T-helper 17 cell (primary cell): ENCODE measurements at places on chromosomes 3 and 15.

GRCh38 chr3:171936191-171936841 lies 93.2 kb downstream of the TMEM212 start:
- no peak for DNase-seq

DNA sequence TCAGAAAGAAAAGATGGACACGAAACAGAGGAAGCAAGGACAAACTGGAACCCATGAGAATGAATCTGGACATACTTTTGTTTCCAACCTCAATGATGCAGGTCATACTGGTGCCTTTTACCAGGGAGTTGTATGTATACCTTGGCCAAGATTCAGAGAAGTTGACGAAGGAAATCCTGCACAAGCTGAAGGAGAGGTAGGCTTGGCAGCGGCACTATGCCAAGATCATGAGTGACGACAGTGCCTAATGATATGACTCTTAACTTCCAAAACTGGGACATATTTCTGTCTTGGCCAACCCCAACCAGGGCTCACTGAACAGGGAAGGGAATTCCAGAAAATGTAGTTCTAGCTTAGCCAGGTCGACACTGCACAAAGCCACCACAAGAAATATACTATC lies 149.2 kb upstream of the SLCO3A1 start:
- no peak for DNase-seq

DNA sequence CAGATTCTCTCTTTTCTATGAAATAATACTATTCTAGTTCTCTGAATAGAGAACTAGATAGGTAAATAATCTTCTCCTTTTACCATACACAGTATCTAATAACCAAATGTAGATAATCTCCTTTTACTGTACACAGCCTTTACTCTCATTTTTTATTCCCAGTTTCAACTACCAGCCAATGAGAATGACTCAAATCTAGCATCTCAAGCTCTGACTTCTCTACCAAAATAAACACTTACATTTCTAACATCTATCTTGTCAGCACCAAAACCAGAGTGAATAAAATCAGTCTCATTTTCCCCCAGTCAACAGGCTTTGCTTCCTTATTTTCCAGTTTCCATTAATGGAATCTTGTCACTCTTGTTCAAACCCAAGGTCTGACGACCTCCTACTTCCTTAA lies 36.9 kb downstream of the LRRFIP2 start:
- DNase-seq: no peak

- DNase-seq: no peak
These were observed 35.5 kb downstream of the BNC1 start for GRCh38 chr15:83249030-83249343.

DNA sequence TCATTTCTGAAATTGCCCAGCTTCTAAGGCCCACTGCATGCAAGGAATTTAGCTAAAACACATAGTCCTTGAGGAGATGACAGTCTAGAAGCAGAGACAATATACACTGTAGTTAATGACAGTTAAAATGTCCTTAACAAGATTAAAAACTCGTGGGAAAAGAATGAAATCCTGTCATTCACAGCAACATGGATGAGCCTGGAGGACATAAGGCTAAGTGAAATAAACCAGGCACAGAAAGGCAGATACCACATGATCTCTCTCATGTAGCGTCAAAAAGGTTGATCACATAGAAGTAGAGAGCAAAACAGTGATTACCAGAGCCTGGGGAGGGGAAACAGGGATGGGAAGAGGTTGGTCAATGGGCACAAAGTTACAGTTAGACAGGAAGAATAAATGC lies 36.3 kb upstream of the GOLGA8J start:
- no peak for DNase-seq

DNA sequence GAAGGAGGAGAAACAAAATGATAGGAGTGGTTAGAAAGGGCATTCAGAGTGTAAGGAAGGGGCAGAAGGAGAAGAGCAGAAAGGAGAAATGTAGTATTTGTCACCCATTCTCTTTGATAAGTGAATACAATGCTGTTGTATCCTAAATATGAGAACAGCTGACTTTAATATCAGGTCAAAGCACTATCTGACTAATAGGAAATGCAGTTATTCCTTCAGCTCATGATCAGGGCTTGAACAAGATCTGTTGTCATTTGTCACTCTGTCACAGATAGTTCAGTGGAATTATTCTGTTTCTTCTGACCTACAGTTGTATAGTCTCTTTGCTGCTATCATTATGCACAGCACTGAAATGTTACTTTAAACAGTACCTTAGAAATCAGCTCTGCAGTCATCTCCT lies 149.4 kb downstream of the FRMD5 start:
- no peak for DNase-seq

- DNase-seq: no peak
These were observed 201.6 kb downstream of the THSD4 start for GRCh38 chr15:71316911-71317310.

DNA sequence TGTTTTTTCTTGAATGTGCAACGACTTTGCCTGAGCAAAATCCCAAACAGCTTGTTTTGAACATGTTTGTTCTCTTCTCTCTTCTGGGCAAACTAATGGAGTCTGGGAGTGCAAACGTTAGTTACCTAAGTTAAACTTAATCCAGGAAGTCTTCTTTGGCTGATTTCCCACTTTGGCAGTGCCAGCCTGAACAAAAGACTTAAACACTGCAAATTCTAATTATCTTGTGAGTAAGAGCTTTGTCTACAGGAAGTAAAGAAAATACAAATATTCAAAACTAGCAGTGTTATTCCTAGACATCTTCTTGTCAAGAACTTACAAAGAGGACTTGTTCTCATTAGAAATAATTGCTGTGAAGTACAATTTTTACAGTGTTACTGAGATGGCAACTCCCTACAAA lies 16.7 kb upstream of the DENND6A start:
- DNase-seq: no peak

GRCh38 chr3:29178809-29179793 lies 101.8 kb upstream of the RBMS3 start:
- no peak for DNase-seq

DNA sequence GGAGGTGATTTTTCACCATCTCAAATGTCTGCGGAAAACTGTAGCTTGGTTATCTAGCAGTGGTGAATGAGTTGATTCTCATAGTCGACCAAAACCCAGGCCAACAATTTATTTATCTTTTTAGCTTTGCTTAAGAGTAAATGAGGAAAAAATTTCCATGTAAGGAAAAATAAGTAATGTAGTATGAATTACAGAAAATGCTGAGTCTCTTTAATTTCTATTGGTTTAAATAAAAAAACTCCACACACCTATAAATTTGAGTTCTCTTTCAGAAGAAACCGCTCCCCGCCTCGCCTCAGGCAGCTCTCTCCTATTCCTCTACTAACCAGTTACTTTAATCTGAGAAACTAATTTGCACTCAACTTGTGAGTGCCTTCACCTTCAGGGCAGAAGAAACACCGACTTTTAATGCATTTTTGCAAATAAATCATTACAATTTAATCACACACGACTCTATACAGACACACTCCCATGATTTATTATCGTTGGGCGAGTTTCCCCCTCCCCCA lies 540 bp upstream of the RSRC1 start:
- DNase-seq: no peak

DNA sequence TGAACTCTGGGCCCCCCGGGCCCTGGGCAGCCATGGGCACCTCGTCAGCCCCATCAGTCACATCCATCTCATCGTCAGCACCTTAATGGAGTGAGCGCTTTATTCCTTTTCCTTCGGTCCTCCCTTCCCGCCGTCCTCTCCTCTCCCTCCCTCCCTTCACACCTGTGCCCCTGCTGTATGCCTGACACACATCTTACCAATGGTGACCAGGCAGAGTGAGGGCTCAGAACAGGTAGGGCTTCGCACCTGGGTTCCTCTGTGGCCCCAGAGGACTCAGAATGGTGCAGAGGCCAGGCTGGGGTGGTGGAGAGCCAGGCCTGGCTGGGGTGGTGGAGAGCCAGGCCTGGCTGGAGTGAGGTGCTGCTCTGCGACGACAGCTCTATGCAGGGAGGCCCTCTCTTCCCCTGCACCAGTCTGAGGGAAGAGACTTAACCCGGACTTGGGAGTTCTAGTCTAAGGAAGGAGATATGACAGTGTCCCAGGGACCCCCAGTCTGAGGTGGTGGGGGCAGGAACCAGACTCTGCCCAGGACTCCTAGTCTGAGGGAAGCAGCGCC lies 11.6 kb downstream of the C15orf39 start:
- DNase-seq: no peak

GRCh38 chr15:87850916-87851315 lies 405.6 kb downstream of the NTRK3 start:
- no peak for DNase-seq

DNA sequence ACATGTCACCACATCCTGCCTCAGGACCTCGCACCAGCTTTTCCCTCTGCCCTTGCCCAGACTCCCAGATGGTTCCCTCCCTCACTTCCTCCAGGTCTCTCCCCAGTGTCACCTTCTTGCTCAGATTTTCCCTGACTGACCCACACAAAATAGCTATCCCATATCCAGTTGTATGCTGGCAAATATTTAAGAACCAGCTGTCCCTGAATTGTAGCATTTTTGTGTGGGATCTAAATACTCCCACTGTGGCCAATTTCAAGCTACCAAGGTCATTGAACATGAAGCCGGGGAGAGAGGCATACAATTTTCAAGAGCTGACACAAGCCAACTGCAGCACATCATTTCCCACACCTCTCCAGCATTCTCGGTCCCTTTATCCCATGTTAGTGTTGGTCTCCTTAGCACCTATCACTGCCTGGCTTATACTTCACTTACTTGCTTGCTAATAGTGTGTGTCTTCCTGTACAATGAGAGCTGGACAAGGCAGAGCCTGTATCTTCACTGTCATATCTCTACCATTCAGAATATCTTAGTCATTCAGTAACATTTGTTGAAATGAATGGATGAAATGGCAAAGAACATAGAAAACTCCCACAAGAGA lies 101.3 kb upstream of the CTNNB1 start:
- DNase-seq: no peak

DNA sequence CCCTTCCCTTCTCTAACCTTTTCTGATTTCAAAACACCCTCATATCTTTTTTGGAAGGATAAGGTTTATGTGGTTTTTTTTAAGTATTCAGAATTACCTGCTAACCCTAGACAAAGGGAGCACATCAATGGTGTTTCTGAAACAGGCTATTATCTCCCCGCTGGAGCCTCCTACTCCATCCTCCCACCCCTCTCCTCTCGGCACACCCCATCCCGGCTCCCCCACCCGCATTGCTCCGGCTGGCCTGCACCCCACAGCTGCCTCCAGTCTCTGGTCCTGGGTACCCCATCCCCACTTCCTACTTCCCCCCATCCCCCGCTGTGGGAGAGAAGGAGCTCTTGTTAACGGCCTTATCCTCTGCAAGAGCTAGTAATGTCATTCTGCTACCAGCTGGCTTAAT lies 59.2 kb downstream of the PDIA5 start:
- DNase-seq: no peak
